ENCODE measurements at places on chromosomes 7 and 10.

GRCh38 chr10:7942316-7942715 is 112.2 kb upstream of the GATA3 start:
- DNase-seq, result no peak

DNA sequence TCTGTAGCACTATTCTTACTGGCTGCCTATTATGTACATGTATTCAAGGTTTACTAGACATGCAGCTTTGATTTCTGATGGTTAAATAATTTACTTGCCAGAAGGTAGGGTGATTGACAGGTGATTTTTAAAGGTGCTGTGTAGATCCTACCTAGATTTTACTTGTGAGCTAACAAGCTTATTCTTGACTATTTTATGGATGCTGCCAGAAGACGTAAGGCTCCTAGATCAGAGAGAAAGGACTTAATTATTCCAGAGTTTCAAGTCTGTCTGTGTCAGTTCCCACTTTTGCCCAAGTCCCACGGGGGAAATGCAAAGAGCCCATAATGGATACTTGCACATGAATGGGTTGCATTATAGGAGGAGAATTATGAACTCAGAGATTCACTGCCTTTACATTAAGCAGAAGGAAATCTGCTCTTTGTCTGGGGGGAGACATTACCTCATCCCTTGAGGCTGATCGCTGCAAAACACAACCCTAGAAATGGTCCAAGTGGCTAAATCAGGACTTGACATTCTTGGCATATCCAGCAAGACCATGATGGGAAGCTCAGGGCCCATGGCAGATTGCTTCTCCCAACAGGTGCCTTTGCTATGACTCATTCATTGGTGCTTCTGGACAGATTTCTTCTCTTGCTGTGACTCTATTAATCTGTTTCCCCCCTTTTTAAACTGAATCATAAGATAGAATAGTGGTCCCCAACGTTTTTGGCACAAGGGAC is 32.1 kb downstream of the GPR158 start:
- DNase-seq, result no peak

DNA sequence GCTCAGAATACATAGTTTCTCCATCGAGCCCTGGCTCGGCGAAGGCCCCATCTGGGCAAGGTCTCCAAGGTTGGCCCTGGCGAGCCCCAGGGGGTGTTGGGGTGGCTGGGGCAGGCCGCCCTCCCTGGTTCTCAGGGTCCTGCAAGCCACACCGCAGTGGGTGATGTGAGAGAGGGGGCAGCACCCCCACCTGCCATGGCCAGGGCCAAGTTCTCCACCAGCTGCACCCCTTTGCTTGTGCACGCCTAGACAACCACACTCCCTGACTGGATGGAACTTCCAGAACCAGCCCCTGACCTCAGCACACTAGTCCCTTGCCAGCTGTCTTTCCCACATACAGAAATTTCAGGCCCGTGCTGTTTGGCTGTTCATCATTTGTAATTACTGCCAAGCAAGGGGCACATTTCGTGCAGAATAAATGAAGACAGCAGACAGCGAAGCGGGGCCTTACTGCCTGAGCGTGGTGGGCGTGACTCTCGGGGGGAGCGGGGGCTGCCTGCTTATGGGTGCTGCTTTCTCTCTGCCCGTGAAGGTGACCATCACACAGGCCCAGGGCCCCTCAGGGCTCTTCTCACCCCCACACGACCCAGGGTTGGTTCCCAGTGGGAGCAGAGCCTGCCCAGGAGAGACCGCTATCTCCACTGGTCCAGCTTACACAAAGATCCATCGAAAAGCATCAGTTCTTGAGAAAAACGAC is 85.9 kb downstream of the ADARB2 start:
- peak; percentile 67 for DNase-seq

DNA sequence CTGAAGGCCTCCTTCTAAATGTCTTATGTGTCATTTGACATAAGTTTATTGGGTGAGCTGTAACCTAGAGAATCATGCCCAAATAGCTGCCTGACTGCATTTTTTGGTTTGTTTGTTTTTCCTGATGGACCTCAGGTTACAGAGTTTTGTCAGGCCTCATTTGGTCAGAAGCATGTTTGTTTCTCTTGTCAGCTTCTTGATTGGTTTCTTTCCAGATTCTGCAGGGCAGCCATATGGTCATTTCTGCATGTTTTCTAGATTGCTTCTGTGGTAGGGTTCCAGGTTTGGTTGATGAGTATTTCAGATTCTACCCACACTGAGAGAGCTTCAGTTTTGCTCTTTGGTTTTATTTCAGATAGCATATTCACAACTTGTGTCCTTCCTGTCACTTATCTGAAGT is 28.0 kb downstream of the GLCCI1 start:
- DNase-seq, result no peak

Data from type B pancreatic cell (in vitro differentiated cells).